ENCODE measurements at places on chromosomes 3 and 15.

DNA sequence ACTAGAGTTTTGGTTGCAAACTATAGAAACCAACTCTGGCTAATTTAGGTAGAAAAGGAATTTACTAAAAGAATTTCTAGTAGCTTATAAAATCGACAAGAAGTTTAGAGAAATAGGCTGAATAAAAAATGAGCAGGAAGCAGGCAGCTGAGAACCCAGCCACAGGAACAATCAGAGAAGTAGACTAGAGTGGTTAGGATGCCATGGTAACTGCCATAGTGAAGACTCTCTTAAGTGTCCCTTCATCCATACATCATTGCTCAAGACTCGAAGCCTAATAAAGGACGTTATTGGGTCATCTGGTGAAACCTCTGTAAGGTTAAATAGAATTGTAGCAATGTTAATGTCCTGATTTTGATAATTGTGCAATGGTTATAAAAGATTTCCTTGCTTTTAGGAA, 13.8 kb downstream of the AVEN start:
- DNase-seq, result no peak

- DNase-seq, result no peak
Observed at GRCh38 chr3:162538491-162538890, 1041.9 kb downstream of the OTOL1 start.

GRCh38 chr3:140189976-140190375, 255.0 kb downstream of the CLSTN2 start:
- no peak for DNase-seq

GRCh38 chr15:38672814-38673670, 108.4 kb upstream of the RASGRP1 start:
- DNase-seq, result no peak

DNA sequence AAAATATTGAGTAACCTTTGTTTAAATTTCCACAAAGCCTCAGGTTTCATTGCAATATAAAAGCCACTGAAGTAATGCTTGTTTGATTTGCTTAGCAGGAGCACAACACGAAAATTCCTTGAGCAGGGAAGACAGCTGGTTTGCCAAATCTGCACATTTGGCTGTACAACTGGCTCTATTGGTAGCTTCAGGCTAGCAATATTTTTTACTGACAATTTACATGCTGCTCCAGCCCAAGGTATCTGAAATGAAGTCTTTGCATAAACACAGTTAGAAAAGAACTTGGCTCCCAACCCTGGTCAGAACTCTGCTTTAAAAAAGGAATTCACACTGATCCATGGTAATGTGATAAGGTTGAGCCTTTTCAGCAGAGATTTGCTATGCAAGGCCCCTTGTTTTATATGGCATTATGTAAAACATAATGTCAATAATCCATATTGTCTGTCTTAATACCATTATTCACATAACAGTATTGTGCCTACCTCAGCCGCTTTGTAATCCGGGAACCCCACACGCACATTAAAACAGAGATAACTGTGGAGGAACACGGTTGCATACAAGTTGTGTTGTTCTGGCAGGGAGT, 55.7 kb upstream of the CHL1 start:
- no peak for DNase-seq

DNA sequence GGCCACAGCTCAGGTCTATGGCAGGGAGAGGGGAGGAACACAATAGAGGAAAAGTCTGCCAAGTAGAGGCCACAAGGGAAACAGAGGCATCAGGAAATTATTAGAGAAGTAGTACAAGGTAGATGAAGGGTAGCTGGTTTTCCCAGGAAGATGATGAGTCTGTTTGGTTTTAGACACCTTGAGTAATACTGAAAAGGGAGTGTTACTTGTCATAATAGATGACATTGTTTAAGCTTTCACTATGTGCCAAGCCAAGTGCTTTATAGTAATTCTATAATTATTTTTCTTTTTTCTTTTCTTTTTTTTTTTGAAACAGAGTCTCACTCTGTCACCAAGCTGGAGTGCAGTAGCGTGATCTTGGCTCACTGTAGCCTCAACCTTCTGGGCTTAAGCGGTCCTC, 13.7 kb downstream of the PXK start:
- no peak for DNase-seq

DNA sequence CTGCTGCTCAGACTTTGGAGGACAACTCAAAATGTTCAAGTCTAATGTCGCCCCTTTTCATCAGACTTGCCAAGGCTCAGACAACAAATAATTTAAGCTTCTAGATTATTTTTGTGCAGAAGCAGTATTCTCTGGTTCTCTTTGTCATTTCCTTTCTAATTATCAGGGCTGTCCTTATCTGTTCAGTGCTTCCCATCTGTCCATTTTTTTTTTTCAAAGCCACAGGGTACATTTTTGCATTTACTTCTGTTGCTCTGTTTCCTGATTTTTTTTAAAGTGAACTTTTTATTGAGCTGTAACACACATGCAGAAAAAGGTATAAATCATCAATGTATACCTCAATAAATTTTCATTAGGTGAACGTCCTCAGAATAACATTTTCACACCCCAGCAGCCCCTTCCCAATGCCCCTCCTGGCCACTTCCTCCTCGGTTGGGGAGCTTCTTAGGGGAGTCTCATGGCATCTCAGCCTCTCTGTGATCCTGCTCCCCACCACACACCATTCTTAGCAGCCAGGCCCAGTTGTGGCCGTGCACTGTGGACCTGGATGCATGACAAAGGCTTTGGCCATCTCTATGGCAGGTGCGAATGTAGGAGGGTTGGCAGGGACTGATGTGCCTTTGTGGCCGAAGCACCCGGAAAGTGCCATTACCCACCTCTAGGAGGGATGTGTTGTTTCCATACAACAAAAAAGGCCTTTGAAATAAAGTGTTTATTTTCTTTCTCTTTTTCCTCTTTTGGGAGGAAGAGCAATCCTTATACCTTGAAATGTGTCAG, 303.5 kb upstream of the LRRFIP2 start:
- DNase-seq, result no peak

DNA sequence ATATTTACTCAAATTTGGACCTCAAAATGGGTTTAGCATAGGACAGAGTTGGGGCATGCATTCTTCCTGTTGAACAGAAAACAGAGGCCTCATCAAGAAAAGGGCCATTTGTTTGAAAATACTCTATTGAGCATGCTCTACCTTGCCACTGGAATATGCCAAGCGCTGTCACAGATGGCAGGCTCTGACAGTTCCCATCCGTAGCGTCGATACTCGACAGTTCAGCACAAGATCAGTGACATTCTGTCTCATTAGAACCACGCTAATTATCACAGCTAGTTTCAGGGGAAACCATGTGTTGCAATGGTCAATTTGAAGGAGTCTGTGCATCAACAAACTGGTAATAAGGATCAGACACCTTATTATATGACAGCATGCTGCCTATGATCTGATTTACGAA, 54.5 kb downstream of the SATB1 start:
- no peak for DNase-seq

DNA sequence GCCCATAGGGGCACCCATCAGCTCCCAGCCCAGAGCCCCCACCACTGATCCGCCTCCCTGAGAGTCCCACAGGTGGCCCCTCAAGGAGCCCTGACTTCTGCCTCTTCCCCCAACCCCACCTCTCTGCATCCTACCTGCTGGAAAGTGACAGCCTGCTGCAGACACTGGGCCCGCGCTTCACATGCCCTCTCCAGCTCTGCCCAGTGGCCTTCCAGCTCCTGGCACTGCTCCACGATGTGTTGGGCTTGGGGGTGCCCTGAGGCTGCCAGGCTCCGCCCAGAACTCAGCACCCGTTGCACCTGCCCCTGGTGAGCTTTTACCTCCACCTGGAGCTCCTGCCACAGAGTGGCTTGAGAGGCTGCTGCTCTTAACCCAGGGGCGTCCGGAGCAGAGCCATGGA, 20.1 kb downstream of the SPTBN5 start:
- DNase-seq, result no peak

DNA sequence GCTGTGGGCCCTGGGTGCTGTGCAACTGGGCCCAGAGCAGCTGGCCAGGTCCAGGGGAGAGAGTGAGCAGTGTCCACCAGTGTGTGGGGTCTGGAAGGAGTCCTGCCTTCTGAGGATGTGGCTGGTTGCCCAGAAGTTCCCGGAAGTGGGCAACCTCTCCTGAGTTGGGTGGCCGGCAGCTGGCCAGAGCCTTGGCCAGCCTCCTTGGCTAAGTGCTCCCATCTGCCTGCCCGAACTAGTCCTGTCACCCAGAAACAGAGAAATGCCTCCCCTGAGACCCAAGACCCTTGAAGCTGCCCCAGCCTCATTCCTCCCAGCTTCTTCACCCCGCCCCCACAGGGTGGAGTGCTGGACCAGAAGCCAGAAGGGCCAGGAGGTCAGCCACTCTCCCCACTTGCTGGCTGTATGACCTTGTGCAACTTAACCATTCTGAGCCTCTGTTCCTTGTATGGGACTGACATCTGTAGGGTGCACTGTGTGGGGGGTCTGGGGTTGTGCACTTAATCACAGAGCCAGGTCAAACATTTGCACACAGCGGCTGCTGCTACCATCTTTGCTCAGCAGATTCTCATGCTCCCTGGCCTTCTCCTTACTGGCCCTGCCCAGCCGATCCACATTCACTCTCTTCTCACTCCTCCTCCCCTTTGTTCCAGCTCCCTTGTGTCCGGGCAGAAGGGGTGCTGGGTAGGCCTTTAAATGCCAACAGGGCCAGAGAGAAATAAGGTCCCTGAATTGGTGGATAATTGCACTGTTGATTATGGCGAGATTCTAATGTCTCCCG, 7.5 kb upstream of the ALAS1 start:
- peak; percentile 66 for DNase-seq

- no peak for DNase-seq
Observed at GRCh38 chr3:181279239-181279565, 289.7 kb upstream of the DNAJC19 start.

- DNase-seq, result no peak
Observed at GRCh38 chr15:29681166-29681845, 141.0 kb downstream of the TJP1 start.

DNA sequence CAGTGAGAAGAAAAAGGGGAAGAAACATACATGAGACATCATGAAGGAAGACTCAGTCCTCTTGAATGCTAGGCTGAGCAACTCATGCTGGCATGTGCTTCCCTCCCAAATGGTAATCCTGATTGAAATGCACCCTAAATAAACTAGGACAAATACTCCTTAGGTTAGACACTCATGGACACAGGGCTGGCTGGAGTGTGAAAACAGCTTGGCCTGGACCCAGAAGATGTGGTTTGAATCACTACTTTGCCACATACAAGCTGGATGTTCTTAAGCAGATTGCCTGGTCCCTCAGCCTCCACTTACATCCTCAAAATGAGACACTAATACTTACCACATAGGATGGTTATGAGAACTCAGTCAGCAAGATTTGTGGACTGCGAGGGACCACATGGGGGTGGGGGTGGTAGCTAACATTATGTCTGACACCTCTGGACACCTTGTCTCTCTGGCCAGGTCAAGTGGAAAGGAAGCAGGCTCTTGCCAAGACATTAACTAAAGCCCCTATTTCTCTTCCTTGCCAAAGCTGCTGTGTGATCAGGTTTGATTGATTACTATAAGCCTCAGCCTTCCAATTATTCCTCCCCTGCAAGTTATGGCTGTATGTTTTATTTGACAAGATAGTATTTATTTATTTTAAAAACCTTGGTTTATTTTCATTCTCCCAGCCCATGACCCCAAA, 138.9 kb upstream of the SLC7A14 start:
- DNase-seq, result no peak

GRCh38 chr3:67685499-67685898, 31.1 kb upstream of the SUCLG2 start:
- no peak for DNase-seq

GRCh38 chr3:127764301-127764700, 58.0 kb downstream of the MGLL start:
- no peak for DNase-seq

GRCh38 chr3:47910777-47911440, 105.3 kb downstream of the MAP4 start:
- no peak for DNase-seq

DNA sequence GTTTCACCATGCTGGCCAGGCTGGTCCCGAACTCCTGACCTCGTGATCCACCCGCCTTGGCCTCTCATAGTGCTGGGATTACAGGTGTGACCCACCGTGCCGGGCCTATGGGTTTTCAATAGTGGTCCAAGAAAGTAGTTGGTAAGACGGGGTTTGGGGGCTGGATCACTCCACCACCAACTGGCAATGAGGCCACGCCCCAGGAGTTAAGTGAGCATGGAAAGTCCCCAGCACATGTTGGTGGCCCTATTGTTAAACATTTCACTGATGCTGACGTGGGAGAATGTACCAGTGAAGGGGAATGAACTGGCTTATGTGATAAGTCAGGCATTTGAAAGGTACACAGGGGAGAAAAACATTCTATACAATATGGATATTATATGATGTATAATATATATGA, 80.4 kb downstream of the CHRD start:
- DNase-seq, result no peak

GRCh38 chr3:3740061-3740460, 59.2 kb upstream of the LRRN1 start:
- no peak for DNase-seq

DNA sequence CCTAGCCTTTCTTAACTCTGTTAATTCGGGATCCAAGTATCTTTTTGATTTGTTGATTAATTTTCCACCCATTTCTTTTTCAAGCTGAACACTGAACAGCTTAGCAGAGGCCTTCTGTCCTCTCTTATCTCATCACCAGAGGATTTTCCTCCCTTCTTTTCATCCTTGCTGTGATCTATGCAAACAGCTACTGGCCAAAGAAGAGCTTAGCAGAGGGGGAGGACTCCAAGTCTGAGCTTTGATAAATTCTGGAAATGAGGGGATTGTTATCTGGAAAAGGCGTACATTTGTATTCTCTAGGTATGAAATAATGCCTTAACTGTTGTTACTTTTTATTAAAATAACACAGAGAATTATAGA, 13.4 kb downstream of the DZIP3 start:
- DNase-seq, result no peak

- DNase-seq, result no peak
Observed at GRCh38 chr3:71488391-71488809, 95.1 kb downstream of the FOXP1 start.

GRCh38 chr3:87997966-87998365, 60.8 kb downstream of the CGGBP1 start:
- no peak for DNase-seq

GRCh38 chr3:193498215-193498614, 56.5 kb downstream of the ATP13A4 start:
- DNase-seq, result no peak

GRCh38 chr3:87088430-87088992, 97.6 kb upstream of the VGLL3 start:
- no peak for DNase-seq

DNA sequence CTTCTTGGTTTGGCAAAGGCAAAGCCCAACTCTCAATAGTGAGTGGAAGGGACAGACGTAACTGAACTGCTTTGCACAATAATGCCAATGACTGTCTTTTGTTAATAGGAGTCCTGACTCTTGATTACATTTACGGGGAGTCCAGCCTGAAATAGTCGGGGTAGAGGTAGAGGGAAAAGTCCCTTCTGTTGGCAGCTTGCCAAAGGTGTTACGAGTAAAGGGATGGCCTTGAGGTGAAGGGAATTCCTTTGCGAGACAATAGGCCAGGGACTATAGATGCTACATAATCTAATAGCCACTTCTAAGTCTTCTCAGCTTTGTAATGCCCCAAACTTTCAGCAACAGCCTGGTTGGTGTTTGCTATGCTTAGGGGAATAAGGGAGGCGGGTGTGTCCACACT, 2.2 kb upstream of the SENP2 start:
- no peak for DNase-seq

Data from left hindlimb (tissue), 1 donor.